GM12864 (cell line): ENCODE measurements at places on chromosomes 4 and X.

GRCh38 chrX:155143959-155144548 is 72.2 kb upstream of the VBP1 start:
- no peak for DNase-seq

- DNase-seq, result no peak
These were observed 117.6 kb downstream of the TSPAN5 start for GRCh38 chr4:98540803-98541202.

GRCh38 chrX:97790850-97791249 is 907.1 kb downstream of the RPA4 start:
- no peak for DNase-seq

DNA sequence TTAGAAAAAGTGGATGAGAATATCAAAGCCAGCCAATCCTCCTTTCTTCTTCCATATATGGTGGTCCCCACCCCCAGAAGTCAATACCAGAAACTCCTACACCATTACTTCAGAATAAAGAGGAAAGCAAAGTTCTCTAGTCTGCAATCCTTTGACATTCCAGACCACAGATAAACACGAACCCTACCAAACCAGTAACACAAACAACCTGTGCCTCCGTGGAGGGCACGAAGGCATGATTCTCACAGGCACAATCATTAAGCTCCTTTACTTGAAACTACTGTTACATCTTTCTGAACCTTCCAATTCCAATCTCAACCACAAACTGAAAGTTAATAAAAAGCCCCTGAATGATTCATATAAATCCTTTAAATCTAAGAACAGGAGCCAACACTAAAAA is 16.3 kb downstream of the MAML3 start:
- no peak for DNase-seq

DNA sequence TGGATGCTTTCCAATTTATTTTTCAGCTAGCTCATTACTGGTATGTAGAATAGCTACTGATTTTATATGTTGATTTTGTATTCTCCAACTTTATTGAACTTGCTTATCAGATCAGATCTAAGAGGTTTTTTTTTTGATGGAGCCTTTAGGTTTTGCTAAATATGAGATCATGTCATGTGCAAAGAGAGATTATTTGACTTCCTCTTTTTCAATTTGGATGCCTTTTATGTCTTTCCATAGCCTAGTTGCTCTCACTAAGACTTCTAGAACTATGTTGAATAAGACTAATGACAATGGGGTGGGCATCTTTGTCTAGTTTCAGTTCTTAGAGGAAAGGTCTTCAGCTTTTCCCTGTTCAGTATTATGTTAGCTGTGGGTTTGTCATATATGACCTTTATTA is 11.7 kb downstream of the MAGEE1 start:
- DNase-seq, result no peak

- DNase-seq, result no peak
These were observed 107.1 kb downstream of the NSUN7 start for GRCh38 chr4:40856840-40857362.
